ENCODE measurements at places on chromosomes 3 and 15.

DNA sequence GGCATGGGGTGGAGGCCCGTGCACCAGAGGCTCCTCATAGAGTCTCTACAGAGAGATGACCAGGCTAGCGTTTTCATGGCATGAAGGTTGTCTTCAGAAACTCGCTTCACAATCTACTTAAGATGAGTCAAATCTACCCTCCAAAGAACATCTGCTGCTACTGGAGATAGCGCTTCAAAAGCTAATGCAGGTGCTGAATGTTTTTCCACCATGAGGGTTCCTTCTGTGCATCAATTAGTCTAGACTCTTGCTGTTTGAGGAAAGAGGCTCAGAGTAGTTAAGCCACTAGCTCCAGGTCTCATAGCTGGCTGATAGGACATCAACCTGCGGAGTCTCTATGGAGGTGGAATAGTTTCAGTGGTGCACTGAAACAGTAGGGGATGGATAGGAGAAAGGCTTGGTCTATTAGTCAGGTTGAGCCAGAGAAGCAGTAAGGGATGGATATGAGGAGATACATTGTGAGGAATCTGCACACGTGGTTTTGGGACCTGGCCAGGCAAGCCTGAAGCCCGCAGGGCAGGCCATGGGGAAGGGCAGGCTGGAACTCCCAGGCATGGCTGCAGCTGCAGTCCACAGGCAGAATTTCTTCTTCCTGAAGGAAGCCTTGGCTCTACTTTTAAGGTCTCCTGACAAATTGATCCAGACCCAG, 117.5 kb downstream of the APBA2 start:
- no peak for DNase-seq

- DNase-seq, result no peak
These were observed 1.6 kb downstream of the RAB8B start for GRCh38 chr15:63190769-63191649.

DNA sequence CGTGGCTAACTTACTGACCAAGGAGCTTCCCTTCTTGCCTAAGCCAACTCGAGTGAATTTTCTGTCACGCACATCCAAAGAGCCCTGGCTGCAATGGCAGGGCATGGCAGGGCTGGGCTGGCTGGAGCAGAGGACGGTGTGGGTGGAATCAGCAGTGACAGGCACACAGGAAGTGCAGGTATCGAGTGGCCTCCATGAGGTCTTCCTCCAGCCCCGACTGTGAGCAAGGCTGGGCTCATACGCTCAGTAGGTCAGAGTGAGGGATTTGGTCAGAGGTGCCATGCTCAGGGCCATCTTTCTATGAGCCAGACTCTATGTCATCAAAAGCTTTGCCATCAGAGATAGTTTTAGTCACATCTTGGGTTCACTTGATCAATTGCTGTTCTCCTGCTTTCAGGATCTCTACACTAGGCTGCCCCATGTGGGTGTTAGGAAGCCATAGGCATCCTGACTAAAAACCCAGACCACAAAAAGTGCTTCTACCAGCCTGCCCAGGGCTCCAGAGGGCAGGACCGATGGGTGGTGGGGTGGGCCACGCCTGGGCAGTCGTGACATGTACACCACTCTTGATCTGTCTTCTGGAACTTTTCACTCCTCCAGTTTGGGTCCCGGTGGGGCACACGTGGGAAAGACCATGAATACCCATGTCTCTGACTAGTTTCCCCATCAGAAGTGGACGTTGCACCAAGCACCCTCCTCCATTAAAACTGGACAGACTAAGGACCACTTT, 22.6 kb upstream of the COMMD4 start:
- no peak for DNase-seq

- peak; percentile 14 for DNase-seq
These were observed 40.5 kb downstream of the RASGRP1 start for GRCh38 chr15:38524156-38524555.

All from activated CD4-positive, alpha-beta T cell treated with anti-CD3 and anti-CD28 coated beads, Interleukin-2, Interleukin-4, amounts not matched to agents 100 ng/mL and 50 ng/mL, durations not matched to agents 16 hours and 8 hours (primary cell).